ENCODE measurements at places on chromosomes 2 and 18. TPM values are rescaled to one million over a fixed set of nuclear protein-coding genes. Genes with fewer than 3 reads are reported as not detected.

The COL4A3 gene
- total RNA-seq: 1.1 TPM

The COBLL1 gene
- total RNA-seq: 4.0 TPM

The ANKRD30BL gene
- total RNA-seq: not detected

The ZSWIM2 gene
- total RNA-seq: not detected

The COL6A3 gene
- 0.09 TPM for total RNA-seq

The CREG2 gene
- total RNA-seq: 10.0 TPM

The WDR35 gene
- total RNA-seq: 13.8 TPM

The TUBB8B gene
- total RNA-seq: not detected

The TUBA3D gene
- not detected for total RNA-seq

The PROKR1 gene
- total RNA-seq: not detected

The SLC38A11 gene
- total RNA-seq: not detected

The KCNG2 gene
- not detected for total RNA-seq

The CPS1 gene
- total RNA-seq: 6.2 TPM

The MC2R gene
- not detected for total RNA-seq

The ALPP gene
- total RNA-seq: 0.56 TPM

The INHBB gene
- 17.6 TPM for total RNA-seq

The TBR1 gene
- total RNA-seq: 0.09 TPM

The RAD51AP2 gene
- total RNA-seq: not detected

The SCLY gene
- 16.8 TPM for total RNA-seq

The EHD3 gene
- total RNA-seq: 9.9 TPM

The TEKT4 gene
- not detected for total RNA-seq

The RUFY4 gene
- total RNA-seq: not detected

The GPR55 gene
- not detected for total RNA-seq

The DSG4 gene
- total RNA-seq: not detected

The CFAP65 gene
- total RNA-seq: 0.32 TPM

The ATOH8 gene
- total RNA-seq: 7.1 TPM

The LIMS3 gene
- total RNA-seq: not detected

The BCL2 gene
- total RNA-seq: 0.73 TPM

The ARHGEF33 gene
- 0.10 TPM for total RNA-seq

Measured in A549 treated with RU486 at 1 μM for 4 hours (cell line).